CD8-positive, alpha-beta memory T cell (primary cell): ENCODE measurements at places on chromosomes 12 and 14.

DNA sequence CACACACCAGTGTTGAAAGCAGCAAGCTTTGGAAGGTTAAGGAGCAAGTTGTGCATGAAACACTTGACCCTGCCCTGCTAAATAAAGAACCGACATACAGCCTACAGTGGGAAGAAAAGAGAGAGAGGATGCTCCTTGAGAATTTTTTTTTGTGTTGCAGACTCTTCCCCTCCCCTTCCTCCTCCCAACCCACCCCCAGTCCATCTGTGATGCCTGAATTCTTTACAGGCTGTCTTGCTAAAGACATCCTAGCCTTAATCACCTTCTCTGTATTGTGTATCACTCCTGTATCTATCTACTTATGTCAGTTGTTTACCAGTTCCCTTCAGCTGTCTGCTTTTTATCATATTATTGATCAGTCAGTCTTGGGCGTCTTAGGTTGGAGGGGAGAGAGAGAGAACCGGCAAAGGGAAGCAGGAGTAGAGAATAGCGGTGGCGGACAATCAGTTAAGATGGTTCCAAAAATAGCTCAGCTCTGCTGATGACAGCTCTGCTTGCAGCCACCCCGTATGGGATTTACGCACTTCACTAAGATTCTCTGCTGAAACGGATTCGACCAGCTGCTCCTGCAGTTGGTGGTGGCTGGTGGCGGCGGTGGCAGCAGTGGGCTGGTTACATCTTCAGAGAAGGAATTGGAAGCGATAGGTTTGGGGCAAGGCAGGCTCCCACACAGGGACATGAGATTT is 664.7 kb downstream of the NRXN3 start:
- DNase-seq, result no peak

- no peak for DNase-seq
These were observed 115.4 kb downstream of the ESR2 start for GRCh38 chr14:64178814-64179213.

GRCh38 chr14:101120641-101121507 is 217.4 kb upstream of the RTL1 start:
- DNase-seq, result no peak

DNA sequence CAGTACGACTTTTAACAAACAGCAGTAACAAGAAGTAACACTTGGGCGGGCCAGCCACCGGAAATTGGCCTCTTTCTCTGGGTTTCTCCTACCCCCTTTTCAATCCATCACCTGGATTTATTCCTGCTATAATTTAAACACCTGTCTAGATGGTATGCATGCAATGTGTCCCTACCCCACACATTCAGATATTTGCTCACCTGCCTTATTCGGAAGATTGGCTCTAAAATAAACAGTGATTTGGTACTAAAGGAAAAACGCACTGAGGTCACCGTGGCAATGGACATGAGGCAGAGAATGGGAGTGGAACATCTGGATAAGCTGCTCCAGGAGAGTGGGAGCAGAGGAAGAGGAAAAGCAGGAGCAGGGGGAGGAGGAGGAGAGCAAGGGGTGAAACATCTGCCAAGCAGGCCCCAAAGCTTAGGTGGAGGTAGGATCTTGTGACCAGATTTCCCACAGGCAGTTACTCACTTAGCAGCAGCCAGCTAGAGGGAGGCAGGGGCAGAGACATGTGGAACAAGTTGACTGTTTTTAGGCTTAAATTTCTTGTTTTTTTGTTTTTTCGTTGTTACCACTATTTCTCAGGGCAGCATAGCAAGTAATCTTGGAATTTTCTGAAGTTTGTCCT is 150.9 kb downstream of the TTLL5 start:
- DNase-seq, result no peak

GRCh38 chr12:78698747-78699146 is 165.8 kb upstream of the SYT1 start:
- no peak for DNase-seq

DNA sequence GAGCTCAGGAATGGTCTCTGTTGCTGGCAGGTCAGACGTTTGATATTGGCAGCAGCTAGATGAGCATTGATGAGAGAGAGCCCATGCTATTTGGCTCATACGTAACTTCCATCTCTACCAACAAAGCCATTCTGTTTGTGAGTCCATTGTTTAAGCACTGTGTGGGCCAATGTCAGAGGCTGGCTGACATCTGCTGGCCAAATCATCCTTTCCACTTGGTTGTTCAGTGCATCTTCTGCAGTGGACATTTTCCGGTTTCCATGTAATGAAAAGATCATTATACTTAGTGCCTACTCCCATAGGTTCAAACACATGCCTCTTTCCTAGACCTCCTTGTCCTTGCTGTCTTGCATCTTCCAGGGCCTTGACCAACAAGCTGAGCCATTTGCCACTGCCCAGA is 59.2 kb downstream of the IFT81 start:
- no peak for DNase-seq

DNA sequence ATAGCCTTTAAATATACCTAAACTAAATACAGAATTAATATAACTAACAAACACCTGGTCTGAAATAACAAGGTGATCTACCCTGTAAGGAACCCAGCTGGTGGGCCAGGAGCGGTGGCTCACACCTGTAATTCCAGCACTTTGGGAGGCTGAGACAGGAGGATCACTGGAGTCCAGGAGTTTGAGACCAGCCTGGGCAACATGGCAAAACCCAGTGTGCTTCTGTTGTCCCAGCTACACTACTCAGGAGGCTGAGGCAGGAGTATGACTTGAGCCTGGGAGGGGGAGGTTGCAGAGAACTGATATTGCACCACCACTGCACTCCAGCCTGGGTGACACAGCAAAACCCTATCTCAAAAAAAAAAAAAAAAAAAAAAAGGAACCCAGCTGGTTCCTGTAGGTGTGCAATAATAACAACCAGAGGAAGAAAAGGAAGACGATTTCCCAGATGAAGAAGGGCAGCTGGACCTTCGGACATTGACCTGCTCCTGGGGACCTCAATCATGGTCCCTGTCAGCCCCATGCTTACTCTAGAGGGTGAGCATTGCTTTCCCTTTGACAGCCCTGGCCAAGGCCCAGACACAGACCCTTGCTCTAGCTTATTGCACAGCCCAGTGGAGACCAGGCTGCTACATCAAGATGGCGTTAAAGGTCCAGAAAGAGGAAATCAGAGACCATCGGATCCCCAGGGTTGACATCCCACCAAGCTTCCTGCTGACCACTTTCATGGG is 5.4 kb downstream of the FOS start:
- DNase-seq, result peak; percentile 40

- DNase-seq, result no peak
These were observed 74.0 kb upstream of the MDM1 start for GRCh38 chr12:68406134-68406576.

GRCh38 chr12:6987956-6988553 is 17.3 kb downstream of the EMG1 start:
- DNase-seq, result no peak
